ENCODE measurements at places on chromosomes 7 and 10.

DNA sequence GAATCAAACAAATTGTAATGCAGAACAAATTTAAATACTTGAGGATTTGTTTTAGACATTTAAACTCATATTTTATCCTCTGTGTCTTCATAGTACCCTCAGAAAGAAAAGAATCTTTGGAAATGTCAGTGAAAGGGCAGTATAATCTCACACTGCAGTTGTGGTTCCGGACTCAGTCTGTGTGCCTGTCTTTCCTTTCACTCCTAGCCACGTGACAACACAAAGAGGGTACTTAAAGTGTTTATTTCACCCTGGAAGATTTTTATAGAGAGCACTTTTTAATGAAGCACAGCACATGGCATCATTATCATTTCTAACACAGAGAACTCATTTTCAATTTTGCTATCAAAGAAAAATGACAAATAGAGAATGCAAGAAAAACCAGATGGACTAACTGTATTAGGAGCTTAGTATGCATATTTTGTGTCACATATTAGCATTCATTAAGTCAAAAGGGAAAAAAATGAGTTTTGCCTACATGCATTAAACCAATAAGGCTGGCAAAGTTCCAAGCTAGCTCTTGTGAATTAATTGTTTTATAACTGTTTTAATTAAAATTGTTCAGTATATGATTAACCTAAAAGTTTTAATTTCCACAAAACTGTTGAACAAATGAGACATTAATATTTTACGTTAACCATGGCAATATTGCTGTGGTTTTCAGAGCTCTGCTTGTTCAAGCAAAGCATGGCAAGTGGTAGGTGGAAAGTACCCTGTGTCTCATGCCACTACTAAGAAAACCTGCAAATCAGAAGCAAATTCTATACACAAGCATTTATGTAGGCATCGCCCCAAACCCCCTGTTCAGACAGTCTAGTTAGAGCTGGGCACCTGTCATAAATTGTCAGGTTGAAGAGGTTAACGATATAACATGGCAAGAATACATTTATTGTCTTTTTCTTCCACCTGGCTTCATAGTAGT, 65.9 kb downstream of the AUTS2 start:
- no peak for DNase-seq

DNA sequence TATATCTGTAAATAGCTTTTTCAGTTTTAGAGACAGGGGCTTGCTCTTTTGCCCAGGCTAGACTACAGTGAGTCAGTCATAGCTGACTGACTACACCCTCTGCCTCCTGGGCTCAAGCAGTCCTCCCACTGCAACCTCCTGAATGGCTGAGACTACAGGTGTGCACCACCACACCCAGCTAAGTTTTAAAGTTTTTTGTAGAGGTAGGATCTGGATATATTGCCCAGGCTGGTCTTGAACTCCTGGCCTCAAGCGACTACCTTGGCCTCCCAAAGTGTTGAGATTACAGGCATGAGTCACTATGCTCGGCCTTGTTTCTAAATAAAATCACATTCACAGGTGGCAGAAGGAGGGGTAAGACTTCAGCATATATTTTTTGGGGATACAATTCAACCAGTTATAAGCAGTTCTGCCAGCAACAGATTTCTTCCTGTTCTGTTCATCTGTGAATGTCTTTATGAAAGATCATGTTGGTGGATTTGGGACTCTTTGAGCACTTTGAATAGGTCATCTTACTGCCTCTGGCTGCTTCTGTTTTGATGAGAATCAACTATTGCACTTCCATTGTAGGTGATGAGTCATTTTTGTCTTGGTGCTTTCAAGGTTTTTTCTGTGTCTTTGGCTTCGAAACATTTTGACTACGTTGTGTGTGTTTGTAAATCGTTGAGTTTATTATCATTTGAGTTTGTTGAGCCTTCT, 15.7 kb downstream of the RBM33 start:
- DNase-seq = no peak

- DNase-seq = no peak
Observed at GRCh38 chr7:30596721-30597120, 2.0 kb downstream of the GARS1 start.

- DNase-seq = no peak
Observed at GRCh38 chr10:47043928-47044538, 132.8 kb downstream of the PTPN20 start.

DNA sequence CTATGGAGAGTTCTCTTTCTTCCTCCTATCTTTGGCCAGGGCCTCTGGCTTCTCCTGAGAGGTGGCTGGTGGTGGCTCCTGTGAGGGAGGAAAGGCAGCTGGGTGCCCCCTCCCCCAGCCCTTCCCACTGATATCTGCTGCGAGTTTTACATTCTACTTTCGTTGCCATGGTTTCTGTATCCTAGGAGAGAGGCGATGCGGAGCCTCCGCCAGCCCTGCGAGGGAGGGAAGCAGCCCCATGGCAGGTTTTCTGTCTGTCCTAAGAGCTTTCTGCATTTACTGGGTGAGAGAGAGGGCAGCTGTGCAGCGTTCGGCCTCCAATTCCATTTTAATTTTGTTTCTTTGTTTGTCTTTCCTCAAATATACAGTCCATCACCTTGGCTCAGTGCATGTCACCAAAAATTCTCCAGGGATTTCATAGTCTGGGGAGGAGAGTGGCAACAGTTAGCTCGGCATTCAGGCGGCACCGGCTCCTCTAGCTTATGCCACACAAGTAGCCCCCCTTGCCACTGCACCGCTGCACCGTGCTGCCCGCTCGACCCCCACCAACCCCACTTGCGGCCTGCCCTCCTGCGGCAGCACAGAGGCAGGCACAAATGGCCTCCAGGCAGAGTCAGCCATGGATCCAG, 20.4 kb downstream of the DNAJB12 start:
- DNase-seq = no peak

- no peak for DNase-seq
Observed at GRCh38 chr10:133154996-133155778, 4.8 kb upstream of the KNDC1 start.

DNA sequence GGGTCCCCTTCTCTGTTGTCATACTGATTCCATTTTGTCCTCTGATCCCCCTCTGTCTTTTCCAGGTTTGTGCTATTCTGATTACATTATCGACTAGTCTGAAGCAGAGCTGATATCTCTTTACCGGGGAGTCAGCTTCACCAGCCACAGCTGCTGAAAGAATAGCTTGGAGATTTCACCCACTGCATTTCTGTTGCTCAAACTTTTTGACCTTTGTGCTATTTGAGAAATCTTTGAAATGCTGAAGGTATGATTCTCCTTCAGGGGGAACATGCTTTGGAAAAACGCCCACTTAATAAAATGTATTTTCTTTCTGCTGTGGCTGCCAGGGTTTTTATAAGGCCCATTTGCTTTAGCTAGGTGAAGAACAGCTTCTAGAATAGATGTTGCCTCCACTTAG, 197.8 kb upstream of the TCF7L2 start:
- no peak for DNase-seq

GRCh38 chr10:86500846-86501245, 20.7 kb downstream of the WAPL start:
- DNase-seq = no peak

- no peak for DNase-seq
Observed at GRCh38 chr10:106917452-106918055, 247.0 kb downstream of the SORCS1 start.

GRCh38 chr7:100952641-100953040, 3.3 kb downstream of the MUC3A start:
- DNase-seq = no peak

- DNase-seq = peak; percentile 15
Observed at GRCh38 chr10:68955355-68955831, 577 bp upstream of the DDX21 start.

DNA sequence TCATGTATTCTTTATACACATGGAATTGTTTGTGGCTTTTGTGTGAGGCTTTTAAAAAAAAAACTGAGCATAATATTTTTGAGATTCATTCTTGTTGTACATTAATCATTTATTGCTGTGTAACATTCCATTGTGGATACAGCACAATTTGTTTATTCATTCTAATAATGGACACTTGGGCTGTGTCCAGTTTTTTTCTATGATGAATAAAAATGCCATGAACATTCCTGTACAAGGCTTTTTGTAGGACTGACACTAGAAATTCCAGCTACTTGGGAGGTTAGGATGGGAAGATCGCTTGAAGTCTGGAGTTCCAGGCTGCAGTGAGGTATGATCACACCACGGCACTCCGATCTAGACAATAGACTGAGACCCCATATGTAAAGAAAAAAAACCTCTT, 254.3 kb upstream of the CACNA2D1 start:
- DNase-seq = no peak

DNA sequence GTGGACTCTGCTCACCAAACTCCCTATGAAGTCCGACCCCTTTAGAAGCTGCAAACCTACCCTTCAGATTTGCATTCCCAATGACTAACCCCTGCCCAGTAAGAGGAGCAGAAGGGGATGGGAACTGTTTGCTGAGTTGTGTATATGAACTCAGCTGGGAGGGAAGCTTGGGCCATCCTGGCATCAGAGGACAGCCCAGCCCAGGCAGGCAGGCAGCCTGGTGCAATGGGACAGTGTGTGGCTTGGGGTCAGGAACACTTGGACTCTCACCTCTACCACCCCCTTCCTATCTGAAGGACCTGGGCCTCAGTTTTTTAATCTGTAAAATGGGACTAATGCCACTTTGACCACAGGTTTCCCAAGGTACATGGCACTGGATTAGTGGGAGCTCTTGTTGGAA, 147.4 kb upstream of the GPR26 start:
- DNase-seq = no peak

- no peak for DNase-seq
Observed at GRCh38 chr7:68216051-68216450, 1219.4 kb downstream of the TYW1 start.
